ENCODE measurements at places on chromosomes 4 and X. TPM values are rescaled to one million over a fixed set of nuclear protein-coding genes. Genes with fewer than 3 reads are reported as not detected.

The PPP1R3F gene
- 6.5 TPM for total RNA-seq

The ADH4 gene
- not detected for total RNA-seq

GRCh38 chr4:170423137-170423536, 333.4 kb upstream of the AADAT start:
- H3K4me1 ChIP-seq = no peaks in the 10 kb centered on the region
- no peaks in the 10 kb centered on the region for H3K36me3 ChIP-seq
- H3K27me3 ChIP-seq = no peaks in the 10 kb centered on the region
- no peak overlapping the region for H3K27ac ChIP-seq

DNA sequence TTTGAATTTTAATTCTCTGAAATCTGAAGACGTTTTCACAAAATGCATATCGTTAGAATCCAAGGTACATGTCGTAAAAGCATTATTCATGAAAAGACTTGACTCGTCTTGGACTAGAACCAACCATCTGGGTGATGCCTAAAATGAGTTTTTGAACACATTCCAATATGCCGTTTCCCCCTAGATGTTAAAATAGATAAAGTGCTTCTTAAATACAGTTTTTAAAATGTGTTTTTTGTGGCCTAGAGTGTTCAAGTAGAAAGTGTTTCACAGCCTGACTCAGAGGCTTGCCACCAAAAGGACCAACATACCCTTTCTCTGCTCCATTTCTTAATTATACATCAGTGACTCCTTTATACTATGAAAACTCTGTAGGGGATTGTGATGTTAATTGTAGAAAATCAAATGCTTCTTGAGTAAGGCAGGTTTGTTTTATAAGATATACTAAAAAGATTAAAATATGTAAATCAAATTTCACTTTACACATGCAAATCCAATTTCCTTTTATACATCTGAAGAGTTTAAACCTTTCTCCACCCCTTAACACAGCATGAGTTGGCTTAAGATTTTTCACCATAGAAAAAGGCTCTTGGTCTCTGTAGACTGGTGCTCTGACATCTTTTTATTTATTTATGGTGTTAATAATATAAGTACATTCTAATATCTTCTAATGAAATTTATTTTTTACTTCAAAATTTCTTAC, 48.4 kb downstream of the PRKG2 start:
- H3K4me3 ChIP-seq = no peak overlapping the region
- no peaks in the 10 kb centered on the region for H3K4me1 ChIP-seq
- H3K36me3 ChIP-seq = no peaks in the 10 kb centered on the region
- no peak overlapping the region for H3K27ac ChIP-seq
- no peak for DNase-seq

Data from activated T-helper 1 cell treated with anti-CD3 and anti-CD28 coated beads, Interleukin-12 subunit alpha, Interleukin-12 subunit beta, Interleukin-2, Interleukin-4 antibody, amounts not matched to agents 30 ng/mL and 10 ng/mL and 1 ng/mL, durations not matched to agents 14 hours and 24 hours and 36 hours (primary cell).